ENCODE measurements at places on chromosomes 1 and 21. TPM values are rescaled to one million over a fixed set of nuclear protein-coding genes. Genes with fewer than 3 reads are reported as not detected.

The CHIA gene
- 0.20 TPM for total RNA-seq

DNA sequence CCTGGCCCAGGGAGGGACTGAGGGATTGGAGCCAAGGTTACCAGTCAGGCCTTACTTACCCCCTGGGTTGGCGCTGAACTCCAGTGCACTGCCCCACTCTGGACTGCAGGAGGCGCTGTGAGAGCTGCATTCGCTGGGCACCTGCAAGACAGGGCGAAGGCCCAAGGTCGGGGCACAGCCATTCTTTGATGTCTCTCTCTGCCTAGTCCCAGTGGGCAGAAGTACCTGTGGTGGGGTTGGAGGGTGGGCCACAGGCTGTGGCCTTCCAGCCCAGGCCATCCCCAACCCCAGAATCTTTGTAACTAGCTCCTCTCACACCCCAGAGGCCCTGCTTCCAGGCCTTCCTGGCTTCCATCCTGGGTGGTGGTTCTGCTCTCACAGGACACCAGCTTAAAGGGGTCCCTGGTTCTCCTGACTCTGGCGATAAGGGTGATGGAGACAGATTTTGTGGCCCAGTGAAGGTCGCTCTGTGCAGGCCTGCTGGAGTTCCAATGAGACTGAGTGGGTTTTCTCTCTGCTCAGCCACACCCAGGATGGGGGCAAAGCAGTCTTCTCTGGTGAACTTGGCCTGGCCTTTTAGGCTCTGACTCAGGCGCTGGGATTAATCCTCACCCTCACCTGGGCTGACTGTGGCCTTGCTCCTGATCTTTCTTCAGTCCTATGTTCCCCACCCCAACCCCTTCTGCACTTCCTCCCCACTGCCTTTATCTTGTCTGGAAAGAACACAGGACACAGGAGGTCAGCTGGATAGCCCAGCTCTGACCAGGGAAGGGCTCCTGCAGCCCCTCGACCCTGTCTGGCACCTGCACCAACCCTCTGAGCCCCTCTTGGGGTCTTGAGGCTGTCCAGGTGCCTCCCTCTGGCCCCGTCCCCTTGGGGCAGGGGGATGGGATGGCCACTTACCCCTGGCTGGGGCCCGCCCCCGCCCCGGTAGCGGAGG is 954 bp downstream of the MYOG start:
- DNase-seq, result no peak

GRCh38 chr21:43352568-43353281 is 74.2 kb downstream of the SIK1 start:
- DNase-seq, result no peak

- DNase-seq, result no peak
Observed at GRCh38 chr1:209609791-209610630, 26.5 kb downstream of the CAMK1G start.

- no peak for DNase-seq
Observed at GRCh38 chr1:234892642-234893041, 236.0 kb downstream of the TOMM20 start.

GRCh38 chr1:147246044-147246690 is 3.7 kb downstream of the CHD1L start:
- no peak for DNase-seq
